ENCODE measurements at places on chromosomes 3 and 15.

DNA sequence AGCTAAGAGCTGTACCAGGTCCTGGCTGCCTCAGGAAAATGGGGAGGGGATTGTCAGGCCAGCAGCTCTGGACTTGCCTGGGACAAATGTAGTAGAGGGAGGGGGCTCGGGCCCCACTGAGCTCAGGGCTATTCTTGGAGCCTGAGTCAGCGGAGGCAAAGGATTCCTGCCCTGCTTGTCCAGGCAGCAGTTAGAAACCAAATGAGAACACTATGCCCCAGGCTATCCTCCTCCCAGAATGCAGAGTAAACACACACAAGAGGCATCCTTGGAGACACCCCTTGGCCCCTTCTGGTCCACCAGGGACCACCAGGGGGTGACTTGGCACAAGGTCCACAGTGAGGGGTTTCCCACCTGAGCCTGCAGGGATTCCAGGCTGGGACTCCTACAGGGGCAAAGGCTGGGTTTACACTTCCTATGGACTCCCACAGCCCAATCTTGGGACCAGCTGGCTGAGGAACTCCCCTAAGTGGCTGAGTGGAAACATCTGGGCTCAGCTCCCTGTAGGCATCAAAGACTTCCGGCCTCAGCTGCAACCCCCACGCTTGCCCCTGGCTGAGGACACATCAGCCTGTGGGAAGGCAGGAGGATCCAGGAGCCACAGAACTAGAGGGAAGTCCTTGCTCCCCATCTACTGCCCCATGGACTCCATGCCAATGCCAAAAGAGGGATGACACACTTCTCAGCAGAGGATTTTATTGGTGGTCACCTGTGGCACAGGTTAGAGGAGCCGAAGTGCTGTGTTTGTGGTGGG is 3.4 kb upstream of the COL7A1 start:
- DNase-seq, result peak; percentile 75

DNA sequence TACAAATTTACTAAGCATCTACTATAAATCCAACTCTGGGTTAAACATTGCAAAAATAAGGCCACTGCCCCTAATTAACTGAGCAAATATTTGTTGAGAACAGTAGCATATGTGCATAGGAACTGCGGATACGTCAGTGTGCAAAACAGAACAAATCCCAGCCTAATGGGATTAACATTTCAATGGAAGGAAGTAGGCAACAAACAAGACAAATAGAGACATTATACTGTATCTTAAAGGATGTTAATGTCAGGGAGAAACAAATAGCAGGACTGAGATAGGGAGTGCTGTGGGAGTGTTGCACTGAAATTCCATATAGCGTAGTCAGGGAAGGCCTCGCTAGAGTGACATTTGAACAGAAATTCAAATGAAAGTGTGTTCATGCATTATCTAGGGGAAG is 89.7 kb upstream of the KCNAB1 start:
- no peak for DNase-seq

- DNase-seq, result no peak
Observed at GRCh38 chr15:99137877-99138276, 33.0 kb downstream of the SYNM start.

- DNase-seq, result no peak
Observed at GRCh38 chr15:75140080-75140879, 61.4 kb upstream of the C15orf39 start.

DNA sequence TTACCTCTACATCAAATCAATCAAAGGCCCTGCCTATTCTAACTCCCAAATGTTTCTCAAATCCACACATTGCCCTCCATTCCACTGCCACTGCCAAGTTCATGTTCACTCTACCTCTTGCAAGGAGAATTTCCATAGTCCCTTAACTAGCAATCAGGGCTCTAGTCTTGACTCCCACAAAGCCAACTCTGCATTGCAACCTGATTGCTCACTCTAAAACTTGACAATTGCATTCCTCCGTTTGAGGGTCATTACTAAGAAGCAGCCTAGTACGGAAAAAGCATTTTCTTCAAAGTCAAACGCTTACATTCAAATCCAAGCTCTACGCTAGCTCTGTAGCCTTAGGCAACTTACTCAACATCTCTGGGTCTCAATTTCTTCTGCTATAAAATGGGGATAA is 1.2 kb downstream of the CPA3 start:
- DNase-seq, result no peak

DNA sequence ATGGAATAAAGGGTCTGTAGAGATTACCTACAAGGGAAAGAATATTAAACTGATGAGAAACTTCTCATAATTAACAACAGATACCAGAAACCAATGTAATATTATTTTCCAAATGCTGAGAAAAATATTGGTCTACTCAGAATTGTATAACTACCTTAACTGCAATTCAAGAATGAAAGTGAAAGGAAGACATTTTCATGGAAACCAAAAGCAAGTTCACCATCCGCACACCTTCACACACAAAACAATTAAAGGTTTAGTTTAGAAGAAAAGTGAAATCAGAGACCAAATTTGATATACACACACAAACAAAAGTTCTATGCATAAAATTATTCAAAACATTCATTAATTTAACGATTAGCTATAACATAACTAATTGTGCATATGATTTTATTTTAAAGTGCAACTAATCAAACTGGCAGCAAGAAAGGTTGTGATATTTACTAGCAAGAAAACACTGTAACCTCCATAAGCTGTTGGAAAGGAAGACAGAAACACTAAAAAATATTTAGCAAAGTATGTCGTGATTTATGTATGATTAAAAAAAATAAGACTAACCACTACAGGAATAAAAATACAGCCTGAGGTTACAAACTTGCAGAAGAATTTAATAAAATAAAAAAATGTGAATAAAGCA is 395.5 kb downstream of the FGF12 start:
- DNase-seq, result no peak

GRCh38 chr3:100020876-100021644 is 93.2 kb downstream of the FILIP1L start:
- DNase-seq, result no peak

- peak; percentile 59 for DNase-seq
Observed at GRCh38 chr3:160885791-160886286, 129.8 kb downstream of the PPM1L start.
